GM23248 (cell line): ENCODE measurements at places on chromosomes 5 and 9.
A peak's percentile ranks its signal among the peaks of the same experiment; 100 is the strongest.

GRCh38 chr5:135114759-135115158 lies 80.7 kb upstream of the PITX1 start:
- DNase-seq: no peak

DNA sequence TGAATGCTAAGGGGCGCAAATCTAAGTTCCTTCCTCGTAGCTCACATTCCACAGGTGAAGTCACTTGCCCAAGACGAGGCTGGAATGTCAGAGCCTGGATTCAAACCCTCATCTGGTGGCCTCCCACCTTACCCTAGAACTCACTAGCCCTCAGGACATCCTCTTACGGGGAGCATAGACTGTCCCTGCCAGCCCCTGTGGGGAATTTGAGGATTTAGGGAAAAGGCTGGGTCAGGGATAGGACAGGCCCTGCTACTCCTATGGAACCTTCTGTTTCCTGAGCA lies 45.0 kb downstream of the IRF1 start:
- no peak for DNase-seq

DNA sequence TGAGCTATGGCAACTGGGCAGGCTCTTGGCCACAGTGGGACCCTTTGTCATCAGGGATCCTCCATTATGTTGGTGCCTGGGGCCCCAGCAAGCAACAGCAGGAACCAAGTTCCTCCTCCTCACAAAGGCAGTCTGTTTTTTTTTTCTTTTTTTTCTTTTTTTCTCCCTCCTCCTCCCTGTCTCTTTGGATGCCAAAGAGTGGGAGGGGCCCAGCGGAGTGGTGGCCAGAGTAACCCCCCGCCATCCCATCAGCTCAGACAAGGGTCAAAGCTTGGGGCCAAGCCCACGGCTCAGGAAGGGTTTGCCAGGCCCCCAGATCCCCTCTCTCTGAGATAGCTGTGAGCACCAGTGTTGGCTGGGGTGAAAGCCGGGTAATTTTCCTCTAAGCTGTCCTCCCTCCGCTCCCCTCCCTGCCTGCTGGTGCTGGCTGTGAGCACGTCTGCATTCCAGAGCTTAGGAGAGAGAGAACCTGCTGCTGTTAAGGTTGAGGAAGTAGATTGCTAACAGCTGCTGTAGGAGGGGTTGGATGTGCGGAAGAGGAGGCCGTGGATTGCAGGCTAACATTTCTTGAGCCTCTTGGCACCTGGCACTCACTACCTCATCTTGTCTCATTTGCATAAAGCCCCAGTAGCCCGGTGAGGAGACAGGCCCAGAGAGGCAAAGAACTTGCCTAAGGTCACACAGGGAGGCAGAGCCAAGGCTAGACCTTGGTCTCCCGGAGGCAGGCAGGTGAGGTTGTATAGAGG lies 21.2 kb downstream of the GSN start:
- DNase-seq: peak; percentile 59

DNA sequence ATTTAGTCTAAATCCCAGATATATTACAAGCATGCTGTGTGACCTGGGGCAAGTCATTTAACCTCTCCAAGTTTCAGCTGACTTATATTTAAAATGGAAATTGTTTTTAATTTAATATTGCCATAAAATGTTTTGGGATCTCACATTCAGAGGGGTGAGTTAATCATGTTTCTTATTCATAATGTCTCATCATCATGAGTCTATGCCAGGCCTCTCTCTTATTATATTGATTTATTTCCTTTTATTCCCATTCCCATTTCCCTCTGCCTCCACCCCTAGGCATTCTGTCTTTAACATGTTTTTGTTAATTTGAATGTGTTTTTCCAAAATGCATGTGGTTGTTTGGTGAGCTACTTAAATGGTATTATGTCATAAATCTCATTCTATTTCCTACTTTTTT lies 39.0 kb upstream of the TTC1 start:
- peak; percentile 58 for DNase-seq

GRCh38 chr9:71984831-71985281 lies 73.4 kb downstream of the C9orf85 start:
- no peak for DNase-seq

DNA sequence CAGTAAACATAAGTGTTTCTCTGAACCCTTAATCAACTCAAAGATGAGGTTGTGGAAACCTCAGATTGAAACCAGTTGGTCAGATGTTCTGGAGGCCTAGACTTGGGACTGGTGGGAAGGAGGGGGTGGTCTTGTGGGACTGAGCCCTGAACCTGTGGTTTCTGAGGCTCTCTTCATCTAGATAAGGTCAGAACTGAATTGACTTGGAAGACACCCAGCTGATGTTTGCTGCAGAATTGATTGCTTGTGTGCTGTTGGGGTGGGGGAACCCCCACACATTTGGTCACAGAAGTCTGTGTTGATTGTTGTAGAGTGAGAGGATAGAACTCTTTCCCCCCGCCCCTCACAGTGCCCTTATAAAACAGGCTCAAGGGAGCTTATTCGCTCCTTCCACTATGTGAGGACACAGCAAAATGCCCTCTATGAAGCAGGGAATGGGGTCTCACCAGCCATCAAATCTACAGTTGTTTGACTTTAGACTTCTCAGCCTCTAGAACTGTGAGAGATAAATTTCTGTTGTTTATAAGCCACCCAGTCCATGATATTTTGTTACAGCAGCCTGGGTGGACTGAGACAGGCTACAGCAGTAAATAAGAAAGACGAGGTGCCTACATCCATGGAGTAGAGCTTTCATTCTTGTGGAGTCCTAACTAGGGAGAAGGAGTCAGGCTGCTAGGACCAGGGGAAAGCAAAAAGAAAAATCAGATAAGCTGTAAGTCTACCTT lies 25.7 kb upstream of the UGCG start:
- no peak for DNase-seq

- DNase-seq: no peak
Observed at GRCh38 chr9:87672586-87672985, 53.3 kb upstream of the CTSL start.

DNA sequence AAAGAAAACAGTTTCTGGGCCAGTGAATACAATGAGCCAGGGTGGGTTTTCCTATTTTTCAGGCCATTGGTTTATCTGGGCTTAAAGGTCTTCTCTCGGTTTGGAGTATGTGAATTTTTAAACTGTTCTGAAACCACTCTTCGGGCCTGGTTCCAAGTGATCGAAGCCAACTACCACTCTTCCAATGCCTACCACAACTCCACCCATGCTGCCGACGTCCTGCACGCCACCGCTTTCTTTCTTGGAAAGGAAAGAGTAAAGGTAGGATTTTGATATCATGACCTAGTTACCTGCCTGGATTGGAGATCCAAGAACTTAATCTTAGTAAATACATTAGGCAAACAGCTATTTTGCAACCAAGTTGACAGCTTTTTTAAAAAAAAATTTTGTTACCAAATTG lies 79.1 kb downstream of the WDR41 start:
- DNase-seq: no peak

DNA sequence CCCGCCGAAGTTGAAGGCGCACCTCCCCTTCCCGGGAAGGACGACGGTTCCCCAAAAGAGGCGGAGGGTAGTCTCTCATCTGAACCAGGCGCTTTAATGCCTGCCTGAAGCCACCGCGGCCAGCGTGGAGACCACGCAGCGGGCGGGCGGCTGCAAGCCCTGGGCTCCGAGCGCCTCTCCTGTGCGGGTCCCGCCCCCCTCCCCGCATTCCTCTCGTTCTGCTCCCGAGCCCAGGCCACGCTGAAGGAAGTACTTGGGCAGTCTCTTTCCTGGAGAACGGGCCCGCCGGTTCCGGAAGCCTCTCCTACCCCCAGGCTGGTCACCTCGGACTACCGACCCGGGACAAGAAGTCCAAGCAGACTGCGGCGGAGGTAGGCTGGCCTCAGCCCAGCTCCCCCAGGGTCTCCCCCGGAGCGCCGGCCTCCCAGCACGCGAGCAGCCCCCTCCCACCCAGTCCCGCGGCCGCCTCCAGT lies 571 bp downstream of the PPIC start:
- peak; percentile 75 for DNase-seq

- no peak for DNase-seq
Observed at GRCh38 chr5:37568893-37569292, 189.8 kb downstream of the WDR70 start.

DNA sequence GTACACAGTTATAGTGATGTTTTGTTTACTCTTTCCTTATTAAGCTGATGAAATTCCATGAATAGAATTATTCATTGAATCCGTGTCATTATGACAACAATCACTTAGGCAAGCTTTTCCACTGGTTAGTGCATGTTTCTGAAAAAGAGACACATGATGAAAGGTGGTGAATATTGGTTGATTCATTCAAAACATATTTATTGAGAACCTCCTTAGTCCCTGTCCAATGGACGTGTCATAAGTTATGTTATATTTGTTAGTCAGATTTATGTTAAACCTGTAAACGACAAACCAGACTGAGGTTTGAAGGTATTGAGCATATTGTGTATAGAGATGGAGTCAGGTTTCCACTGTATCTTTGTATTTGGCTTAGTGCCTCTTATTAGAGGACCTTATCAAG lies 1888.9 kb upstream of the CDH6 start:
- no peak for DNase-seq

DNA sequence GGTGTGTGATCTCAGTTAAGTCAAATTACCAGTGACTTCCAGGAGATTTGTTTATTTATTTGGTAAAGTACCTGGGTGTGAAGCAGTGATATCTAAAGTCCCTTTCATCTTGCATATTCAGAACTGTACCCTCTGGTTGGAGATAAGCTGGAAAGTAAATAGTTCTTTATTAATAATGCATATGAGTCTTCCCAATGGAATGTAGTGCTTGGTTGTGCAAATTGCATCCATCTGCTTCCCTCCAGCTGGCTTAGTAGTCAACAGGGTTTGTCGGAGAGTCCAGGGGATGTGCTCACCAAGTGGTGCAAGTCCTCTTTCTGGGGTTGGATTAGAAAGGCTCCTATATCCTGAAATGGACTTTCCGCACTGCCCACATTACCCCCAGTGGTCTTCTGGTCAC lies 42.0 kb downstream of the TRPM3 start:
- DNase-seq: peak; percentile 50

GRCh38 chr9:109468927-109469326 lies 29.2 kb downstream of the PTPN3 start:
- DNase-seq: peak; percentile 29

- DNase-seq: peak; percentile 50
Observed at GRCh38 chr9:6852243-6852963, 94.6 kb downstream of the KDM4C start.

GRCh38 chr9:124574534-124575375 lies 67.6 kb upstream of the NR5A1 start:
- peak; percentile 95 for DNase-seq

GRCh38 chr5:88675708-88676636 lies 207.0 kb downstream of the MEF2C start:
- peak; percentile 63 for DNase-seq

- DNase-seq: no peak
Observed at GRCh38 chr9:93983875-93984274, 28.7 kb upstream of the BARX1 start.

DNA sequence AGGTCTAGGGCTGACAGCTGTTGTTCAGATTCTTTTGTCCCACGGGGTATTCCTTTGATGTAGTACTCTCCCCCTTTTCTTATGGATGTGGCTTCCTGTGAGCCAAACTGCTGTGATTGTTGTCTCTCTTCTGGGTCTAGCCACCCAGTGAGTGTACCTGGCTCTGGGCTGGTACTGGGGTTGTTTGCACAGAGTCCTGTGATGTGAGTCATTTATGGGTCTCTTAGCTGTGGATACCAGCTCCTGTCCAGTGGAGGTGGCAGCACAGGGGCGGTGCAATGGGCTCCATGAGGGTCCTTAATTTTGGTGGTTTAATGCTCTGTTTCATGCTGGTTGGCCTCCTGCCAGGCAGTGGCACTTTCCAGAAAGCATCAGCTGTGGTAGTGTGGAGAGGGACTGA lies 161.3 kb downstream of the CAVIN4 start:
- DNase-seq: no peak

- DNase-seq: no peak
Observed at GRCh38 chr5:124056991-124057723, 545.2 kb downstream of the CSNK1G3 start.

DNA sequence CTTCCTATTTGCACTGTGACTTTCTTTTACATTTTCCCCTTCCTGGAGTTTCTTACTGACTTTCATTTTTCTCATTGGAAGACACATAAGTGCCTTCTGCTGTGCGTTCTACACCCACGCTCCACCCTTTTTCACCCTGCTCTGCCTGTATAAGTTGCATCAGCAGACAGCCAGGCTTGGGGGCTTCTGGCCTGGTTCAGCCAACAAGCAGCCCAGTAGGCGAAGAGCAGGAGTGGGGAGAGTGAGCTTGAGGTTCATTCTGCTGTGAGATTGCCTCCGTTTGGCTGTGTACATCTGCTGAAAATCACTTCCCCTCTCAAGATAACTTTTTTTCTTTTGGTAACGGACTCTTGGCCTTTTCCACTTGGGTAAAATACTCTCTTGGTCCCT lies 38.4 kb downstream of the RASGRF2 start:
- no peak for DNase-seq

DNA sequence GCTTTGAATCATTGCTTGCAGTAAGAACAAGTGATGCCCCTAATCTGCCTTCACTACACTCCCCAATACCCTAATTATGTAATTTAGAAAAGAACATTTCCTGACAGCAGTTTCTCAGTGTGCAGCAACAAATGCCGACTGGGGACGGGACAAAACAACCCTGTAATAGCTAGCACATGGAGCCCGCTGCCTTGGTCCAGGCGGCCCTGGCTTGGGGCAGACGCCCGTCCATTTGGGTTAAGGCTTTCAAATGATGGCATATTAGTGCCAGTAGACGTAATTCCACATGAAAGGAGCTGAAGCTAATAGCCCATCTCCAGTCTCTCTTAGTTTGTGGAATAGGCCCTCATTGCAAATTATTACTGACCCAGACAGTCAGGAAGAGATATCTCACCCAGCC lies 150.6 kb upstream of the PITX1 start:
- DNase-seq: no peak

- peak; percentile 39 for DNase-seq
Observed at GRCh38 chr9:17578911-17579793, at the start of gene SH3GL2. TSS of gene SH3GL2 (plus strand) at chr9:17579066.

GRCh38 chr5:150295741-150296486 lies 6.3 kb upstream of the CAMK2A start:
- DNase-seq: peak; percentile 38

- DNase-seq: peak; percentile 50
Observed at GRCh38 chr5:126015235-126016181, 407.7 kb upstream of the GRAMD2B start.

DNA sequence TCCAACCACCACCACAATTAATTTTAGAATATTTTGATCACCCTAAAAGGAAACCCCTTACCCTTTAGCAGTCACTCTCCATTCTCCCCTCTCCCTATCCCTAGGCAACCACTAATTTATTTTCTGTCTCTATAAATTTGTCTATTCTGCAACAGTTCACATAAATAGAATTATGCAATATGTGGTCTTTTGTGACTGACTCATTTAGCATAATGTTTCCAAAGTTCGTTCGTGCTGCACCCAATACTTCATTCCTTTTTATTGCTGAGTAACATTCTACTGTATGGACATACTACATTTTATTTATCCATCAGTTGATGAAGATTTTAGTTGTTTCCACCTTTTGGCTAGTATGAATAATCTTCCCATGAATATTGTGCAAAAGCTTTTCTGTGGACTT lies 18.2 kb upstream of the CDC20B start:
- peak; percentile 28 for DNase-seq

DNA sequence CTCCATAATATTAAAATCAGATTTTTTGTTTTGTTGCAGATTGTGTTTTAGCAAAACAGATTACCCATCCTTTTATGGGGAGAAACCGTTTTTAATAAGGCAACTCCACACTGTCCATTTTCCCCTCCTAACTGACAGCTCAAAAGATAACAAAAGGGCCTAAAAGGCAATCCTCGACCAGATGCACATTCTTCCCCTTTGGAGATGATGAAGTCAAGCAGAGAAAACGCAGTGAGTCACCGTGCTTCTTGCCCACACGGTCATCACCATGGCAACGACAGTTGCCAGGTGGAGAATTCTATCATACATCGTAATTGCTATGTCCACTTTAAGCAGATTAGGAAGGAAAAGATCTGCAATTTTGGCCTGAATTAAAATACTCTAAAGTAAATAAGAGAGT lies 96.4 kb downstream of the DIRAS2 start:
- peak; percentile 48 for DNase-seq
